ENCODE measurements at places on chromosomes 3 and 15. TPM values are rescaled to one million over a fixed set of nuclear protein-coding genes. Genes with fewer than 3 reads are reported as not detected.

The SLC22A13 gene
- total RNA-seq, result 1.1 TPM

DNA sequence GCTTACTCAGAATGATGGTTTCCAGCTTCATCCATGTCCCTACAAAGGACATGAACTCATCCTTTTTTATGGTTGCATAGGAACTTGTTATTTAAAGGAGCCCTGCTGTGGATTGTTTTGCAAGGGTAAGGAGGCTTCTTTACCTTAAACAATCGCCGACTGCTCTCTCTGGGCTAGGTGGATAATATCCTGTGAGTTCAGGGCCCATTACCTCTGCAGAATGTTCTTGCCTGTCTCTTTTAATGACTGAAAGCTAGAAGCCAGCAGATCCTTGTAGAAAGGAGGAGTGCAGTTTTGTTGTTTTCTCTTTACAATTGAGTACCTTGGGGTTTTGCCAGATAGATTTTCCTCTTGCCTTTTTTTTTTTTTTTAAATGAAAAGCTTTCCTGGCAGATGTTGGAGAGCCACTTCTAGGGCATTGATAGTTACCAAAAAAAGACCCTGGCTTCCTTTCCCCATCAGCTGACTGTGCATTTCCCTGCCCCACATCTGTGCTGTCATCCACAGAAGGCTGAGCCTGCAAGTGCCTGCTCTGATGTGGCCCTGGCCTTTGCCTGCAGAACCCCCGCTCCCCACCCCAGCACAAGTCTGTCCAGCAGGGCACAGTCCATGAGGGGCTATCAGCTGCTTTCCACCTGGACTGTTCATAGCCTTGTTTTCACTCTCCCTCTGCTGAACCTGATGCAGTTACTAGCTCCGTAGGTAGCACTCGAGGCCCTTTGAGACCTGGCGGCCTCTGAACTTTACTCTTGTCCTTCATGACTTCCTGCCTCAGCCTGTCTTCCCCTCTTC, 113.1 kb downstream of the CHCHD6 start:
- DNase-seq, result no peak

DNA sequence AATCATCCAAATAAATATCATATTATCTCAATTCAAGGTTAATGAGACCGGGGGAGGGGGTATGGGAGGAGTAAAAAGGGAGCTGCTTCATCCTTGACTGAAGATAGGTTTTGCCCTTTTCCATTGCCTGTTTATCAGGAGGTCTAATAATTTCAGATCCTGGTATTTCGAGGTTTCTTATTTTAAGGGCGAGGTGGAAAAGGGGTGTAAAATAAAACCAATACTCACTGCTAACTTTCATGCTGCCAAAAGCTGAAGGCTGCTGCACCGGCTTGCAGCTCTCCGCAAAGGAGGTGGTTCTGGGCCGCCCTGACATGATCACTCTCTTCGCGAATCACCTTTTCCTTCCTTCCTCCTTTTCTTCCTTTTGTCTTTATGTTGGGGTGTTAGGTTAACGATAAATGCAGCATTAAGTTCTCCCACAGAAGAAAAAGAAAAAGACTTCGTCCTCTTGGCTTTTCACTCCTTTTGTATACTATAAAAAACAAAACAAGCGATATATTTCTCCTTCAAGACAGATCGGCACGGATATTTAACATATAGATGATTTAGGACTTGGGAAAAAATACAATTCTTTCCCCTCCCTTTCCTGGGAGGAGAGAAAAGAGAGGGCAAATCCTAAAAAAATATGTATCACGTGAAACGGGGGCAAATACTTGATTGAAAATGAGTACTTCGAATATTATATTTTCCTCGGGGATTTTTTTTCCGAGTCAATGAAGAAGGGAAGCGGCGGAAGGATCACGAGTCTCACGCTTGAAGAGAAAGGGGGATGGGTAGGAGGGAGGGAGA, 932 bp downstream of the GSK3B start:
- peak; percentile 41 for DNase-seq

- no peak for DNase-seq
These were observed 5.1 kb upstream of the HAPLN3 start for GRCh38 chr15:88900309-88900981.

DNA sequence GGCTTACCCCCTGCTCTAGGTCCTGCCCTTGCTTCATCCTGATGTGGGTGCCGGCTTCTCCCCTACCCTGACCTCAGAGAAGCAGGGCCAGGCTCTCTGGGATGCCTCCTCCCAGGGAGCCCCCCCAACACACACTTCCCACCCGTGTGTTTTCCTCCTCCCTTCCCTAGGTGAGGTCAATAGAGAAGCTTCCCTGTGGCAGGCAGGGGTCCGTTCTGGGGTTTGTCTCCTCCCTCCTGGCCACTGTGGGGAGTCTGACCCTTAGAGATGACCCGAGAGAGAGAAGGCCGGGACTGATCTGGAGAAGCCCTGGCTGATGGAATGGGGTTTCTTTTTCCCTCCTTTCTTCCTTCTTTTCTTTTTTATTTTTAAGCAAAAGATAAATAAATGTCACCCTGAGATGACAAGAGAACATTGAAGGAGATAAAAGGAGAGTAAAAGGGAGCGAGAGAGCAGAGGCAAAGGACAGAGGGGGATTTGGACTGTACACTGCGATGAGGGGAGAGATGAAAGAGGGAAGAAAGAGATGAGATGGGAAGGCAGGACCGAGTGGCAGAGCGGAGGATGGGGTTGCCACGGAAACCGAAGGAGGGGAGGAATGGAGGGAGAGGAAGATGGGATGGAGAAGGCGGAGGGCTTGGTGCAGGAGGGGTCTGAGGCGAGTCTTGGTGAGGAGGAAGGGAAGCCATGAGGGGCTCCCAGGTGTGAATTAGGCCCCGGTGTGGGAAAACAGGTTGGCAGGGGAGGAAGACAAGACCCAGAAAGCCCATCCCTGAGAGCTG, 48.4 kb downstream of the IDH2 start:
- no peak for DNase-seq

- DNase-seq, result no peak
These were observed 10.9 kb upstream of the OXTR start for GRCh38 chr3:8780279-8780678.

- DNase-seq, result no peak
These were observed 249.4 kb downstream of the LPP start for GRCh38 chr3:188403404-188403803.

DNA sequence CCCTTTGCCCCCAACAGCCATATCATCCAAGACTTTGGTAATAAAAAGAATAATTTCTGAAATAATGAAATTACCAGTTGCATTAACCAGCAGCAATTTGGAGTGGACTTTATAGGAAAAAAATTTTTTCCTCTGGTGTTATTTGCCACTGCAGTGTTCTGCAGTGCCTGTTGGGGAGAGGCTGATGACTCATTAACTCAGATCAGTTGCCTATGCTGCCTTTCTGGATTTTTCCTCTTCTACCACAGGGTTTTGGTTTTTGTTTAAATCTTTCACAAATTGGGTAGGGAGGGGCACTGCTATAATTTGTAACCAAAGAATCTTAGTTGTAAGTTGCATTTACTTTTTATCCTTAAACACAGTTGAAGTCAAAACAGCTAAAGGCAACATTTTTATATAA, 22.7 kb downstream of the ATP6V1A start:
- no peak for DNase-seq

GRCh38 chr3:72630327-72630968, 217.8 kb downstream of the SHQ1 start:
- no peak for DNase-seq

DNA sequence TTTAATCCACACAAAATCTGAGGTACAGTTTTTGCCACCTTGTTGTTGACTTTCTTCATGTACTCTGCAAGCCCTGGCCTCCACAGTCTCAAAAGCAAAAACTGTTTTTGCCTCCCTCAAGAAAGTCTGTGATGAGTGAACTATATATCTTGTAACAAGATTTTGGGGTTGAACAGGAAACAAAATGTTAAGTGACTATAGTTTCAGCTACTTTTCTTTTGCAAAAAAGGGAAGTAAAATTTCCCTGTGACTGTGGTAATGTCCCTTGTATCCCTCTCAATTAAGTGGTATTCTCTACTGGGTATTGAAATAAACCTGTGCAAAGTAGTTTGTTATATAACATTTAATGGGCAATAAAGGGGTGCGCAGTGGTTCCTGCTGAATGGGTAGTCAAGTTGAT, 21.3 kb upstream of the SCAANT1 start:
- DNase-seq, result no peak

GRCh38 chr15:72276326-72276700, 4.0 kb upstream of the PARP6 start:
- DNase-seq, result no peak

The CPEB1 gene
- 1.4 TPM for total RNA-seq

The ITPKA gene
- total RNA-seq, result 36.1 TPM

The PARP14 gene
- 22.8 TPM for total RNA-seq

GRCh38 chr15:32951736-32952464, 234.1 kb downstream of the GREM1 start:
- DNase-seq, result no peak

The MASP1 gene
- 11.1 TPM for total RNA-seq

The CHRFAM7A gene
- total RNA-seq, result 0.59 TPM

- no peak for DNase-seq
These were observed 31.9 kb upstream of the STRIT1 start for GRCh38 chr3:155325263-155325835.

The MLF1 gene
- 4.4 TPM for total RNA-seq

- DNase-seq, result no peak
These were observed 39.8 kb upstream of the FGF7 start for GRCh38 chr15:49383266-49383665.

GRCh38 chr3:101010296-101010695, 17.1 kb upstream of the ABI3BP start:
- DNase-seq, result no peak

The UPK1B gene
- total RNA-seq, result not detected
